ENCODE measurements at places on chromosomes 5 and 9.

DNA sequence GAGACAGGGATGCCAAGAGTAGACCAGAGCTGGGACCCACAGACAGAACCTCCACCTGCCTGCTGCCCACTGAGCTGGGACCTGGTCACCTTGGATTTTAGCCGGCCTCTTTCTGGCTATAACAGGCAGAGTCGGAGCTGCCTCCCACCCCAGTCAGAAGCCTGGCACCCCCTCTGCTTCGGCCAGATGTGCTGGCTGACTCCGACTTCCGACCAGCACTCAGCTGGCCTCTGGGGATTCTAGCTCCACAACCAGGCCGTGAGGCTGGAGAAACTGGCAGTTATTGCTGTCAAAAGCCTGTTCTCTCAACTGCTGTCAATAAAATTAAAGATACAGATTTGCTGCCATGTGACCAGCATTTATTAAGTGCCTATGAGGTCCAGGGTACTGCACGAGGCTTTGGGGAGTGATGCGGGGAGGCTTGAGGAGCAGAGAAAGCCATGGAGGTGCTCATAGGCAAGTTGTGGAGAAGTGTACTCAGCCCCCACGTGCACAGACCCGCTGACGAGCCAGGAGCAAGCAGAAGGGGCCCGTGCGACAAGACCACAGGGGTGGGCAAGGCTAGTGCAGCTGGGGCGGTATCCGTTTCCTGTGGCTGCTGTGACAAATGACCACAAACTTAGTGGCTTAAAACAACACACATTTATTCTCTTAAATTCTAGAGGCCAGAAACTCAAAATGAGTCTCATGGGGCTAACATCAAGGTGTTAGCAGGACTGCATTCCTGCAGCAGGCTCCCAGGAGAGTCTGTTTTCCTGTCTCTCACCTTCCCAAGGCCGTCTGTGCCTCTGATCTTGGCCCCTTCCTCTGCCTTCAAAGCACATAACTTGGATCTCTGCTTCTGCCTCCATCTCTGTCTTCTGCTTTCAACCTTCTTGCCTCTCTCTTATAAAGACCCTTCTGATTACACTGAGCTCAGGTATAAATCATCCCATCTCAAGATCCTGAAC lies 13.1 kb downstream of the GFI1B start:
- DNase-seq, result no peak

DNA sequence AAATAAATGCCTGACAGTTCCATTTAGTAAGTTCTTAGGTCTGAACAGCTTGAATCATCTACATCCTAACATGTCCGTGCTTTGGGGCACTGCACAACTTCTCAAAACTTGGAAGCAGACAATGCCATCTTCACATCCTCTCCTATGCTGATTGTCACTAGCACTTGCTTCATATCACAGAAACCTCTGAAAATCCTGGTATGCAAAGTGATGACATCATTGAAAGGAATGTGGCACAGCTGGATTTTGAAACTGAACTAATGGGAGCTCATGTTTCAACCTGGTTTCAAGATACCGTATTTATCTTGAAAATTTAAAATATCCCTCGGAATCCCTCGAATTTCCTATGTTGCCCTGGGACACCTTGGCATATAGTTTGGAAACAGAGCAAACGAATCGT lies 490.2 kb upstream of the DAP start:
- no peak for DNase-seq

DNA sequence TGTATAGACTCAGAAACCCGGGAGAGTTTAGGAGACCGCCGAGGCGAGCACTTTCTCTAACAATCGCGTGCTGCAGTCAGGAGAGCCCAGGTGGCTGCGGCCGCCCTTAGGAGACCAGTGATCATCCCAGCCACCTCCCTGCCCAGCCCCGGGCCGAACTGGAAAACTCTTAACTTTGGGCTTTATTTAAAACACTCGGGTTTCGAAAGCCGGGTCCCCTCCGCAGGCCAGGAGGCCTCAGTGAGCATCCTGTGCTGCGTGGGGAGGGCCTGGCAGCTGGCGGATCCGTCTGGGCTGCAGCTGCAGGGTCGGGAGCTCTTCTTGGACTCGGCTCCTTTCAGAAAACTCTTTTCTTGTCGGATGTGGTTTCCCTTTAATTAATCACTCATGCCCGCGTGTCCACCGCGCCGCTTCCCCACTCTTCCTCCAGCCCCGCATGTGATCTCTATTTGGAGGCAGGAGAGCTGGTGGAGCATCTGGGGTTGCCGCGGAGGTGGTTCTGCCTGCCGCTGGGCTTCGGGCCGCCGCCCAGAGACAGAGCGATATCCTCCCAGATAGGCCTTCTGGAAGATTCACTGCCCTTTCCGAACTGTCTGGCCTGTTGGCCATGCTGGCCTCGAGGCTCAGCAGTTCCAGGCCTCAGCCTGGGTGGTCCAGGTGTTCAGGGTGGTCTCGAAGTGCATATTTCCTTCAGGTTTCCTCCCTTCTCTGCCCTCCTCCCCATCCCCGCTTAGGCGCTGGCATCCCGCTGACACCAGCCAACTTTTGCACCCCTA lies 59.5 kb downstream of the TMEM174 start:
- DNase-seq, result no peak

- no peak for DNase-seq
These were observed 52.6 kb downstream of the MTX3 start for GRCh38 chr5:79938468-79938867.

- DNase-seq, result no peak
These were observed 23.1 kb downstream of the FSTL4 start for GRCh38 chr5:133589286-133589685.

GRCh38 chr9:135743546-135744332 lies 41.8 kb downstream of the KCNT1 start:
- DNase-seq, result no peak

DNA sequence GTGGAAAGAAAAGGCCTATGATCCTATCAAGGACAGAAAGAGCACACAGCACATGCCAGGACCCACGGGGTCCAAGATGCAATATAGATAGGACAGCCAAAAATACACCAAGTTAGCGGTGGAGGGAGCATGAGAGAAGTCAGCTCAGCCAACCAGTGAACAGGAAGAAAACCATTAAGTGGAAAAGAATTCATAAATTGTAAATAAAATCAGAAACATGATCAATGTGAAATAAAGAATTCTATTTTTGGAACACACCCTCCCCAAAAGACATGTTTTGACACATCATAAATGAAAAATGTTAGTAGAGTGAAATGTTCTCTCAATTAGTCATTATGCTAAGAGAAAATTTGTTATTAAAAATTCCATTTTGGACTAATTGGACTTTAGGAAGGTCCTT lies 35.6 kb downstream of the ATPSCKMT start:
- no peak for DNase-seq

DNA sequence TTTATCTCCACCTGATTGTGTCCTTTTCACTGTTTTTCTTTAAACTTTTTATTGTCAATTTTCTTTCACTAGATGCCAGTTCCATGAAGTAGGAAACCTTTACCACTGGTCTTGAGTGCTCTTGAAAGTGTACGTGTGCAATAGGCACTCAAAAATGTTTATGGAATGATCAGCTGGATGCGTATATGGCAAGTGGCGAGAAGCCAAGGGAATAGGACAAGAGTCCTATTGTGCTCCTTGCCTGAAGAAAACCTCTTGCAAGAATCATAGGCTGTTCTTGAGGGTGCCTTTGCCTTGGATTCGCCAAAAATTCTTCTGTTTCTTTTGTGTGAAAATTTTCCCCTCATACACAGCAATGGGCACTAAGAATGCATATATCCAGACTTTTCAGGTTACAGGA lies 97.7 kb downstream of the GHR start:
- no peak for DNase-seq

DNA sequence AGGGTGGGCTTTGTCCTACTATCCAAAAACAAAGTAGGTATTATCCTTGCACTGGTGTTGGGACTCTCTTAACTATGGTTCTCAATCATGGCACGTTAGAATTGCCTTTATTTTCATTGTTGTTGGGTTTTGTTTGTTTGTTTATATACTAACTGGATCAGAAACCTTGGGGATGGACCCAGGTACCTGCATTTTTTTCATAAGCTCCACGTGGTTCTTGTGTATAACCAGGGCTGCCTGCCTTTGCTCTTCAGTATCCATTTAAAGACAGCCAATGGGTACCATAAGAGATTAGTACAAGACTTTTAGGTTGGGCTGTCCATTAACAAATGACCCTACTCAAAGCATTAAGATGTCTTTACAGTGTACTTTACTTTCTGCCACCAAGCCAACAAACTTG lies 2.5 kb upstream of the SSBP2 start:
- DNase-seq, result no peak

GRCh38 chr9:89882930-89883361 lies 278.1 kb downstream of the GADD45G start:
- DNase-seq, result no peak

GRCh38 chr5:178310130-178310865 lies 77.7 kb upstream of the PHYKPL start:
- DNase-seq, result no peak

GRCh38 chr5:4124221-4124970 lies 528.8 kb downstream of the IRX1 start:
- no peak for DNase-seq

DNA sequence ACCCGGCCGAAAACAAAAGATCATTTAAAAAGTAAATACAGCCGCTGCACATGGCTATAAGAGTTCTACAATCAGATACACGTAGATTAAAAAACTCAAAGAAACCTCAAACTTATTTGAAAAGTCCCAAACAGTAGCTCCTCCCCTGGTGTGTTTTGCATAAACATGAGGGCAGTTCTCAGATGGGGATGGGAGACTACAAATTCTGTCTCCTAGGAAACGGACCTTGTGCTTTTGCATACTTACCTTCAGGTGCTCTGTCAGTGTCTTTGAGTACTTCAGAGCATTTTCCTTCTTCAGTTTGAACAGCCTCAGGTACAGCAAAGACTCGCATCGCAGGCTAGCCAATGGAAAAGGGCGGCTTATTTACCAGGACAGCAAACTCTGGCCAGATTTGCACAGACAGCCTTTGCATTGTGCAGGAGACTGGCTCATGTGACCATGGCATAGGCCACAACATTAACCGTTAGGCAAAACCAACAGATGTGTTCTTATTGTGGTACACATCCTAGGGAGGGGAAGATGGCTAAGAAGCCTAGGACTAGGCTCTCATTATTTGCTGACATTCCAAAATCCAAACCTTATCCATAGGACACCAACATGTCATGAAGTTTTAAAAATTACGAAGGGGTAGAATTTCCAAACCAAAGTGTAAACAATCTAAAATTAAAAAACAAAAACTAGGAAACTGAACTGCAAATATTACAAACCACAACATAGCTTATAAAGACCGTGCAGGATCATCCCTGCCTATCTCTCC lies 12.8 kb downstream of the LEAP2 start:
- DNase-seq, result no peak

DNA sequence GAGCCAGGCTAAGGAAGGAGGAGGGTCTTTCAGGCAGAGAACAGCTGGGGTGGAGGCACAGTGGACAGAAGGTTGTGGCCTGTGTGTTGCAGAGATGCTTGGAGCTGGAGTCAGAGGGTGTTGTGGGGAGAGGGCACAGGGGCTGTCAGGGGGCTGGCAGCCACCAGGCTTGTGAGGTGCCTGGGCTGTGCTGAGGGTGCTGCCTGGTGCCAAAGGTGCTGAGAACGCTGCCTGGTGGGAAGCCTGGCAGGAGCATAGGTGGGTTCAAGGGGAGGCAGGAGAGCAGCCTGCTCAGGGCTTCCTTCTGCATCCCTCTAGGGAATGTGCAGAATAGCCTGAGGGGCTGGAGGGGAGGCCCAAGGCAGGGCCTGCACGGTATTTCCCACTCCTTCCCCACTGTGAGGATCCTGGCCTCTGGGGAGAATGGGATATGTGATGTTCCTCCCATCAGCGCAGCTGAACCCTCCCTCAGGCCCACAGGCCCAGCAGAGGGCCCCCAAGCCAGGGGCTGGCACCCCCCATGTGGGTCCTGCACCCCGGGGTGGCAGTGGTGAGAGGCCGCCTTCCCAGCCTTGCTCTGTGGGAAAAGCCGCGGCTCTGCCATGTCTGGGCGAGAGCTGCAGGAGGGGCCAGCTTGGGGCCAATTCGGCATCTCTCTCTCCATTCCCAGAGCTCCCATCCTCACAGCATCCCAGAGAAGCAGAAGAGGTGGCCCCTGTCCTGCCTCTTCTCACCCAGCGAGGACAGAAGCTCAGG lies 76.3 kb downstream of the CACNA1B start:
- no peak for DNase-seq

- DNase-seq, result no peak
These were observed 58.1 kb downstream of the NNT start for GRCh38 chr5:43661102-43661501.

GRCh38 chr5:143557061-143557818 lies 153.8 kb upstream of the NR3C1 start:
- no peak for DNase-seq

- no peak for DNase-seq
These were observed 1.9 kb upstream of the SLC44A1 start for GRCh38 chr9:105242557-105242956.

- DNase-seq, result no peak
These were observed 588 bp upstream of the BRINP1 start for GRCh38 chr9:119369680-119370366.

DNA sequence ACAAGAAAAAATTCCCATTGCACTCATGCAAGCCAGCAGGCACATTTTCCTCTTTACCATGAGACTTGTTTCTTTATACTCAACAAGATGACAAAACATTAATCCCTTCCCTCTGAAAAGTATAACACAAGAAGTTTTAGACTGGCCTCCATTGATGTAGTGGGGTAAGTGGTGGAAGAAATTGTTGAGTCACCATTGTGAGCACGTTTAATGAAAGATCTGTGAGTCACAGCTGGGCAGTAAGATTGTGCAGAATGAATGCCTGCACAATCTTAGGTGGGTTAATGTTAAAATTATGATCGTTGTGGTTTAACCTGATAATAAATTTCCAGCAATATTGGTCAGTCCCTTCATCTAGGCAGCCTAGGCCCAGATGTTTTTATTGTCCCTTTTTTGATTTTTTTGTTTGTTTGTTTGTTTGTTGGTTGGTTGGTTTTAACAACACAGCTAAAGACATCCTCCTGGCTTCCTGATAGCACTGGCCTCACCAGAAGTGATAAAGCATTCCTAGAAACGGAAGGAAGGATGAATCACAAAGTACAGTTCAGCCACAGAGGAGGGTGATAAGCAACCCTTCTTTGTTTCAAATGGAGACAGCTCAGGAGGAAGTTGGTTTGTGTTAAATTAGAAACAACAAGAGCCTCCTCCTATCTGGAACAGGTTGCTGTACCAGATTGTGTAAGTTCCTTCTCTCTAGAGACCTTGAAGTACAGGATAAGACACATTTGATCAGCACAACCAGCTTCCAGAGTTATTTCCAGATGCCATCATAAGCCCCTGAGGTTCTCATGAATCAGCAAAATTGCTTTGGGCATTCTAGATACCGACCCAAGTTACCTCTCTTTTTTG lies 40.3 kb downstream of the SLC24A2 start:
- DNase-seq, result no peak

- no peak for DNase-seq
These were observed 18.4 kb upstream of the IL17B start for GRCh38 chr5:149397530-149397929.

DNA sequence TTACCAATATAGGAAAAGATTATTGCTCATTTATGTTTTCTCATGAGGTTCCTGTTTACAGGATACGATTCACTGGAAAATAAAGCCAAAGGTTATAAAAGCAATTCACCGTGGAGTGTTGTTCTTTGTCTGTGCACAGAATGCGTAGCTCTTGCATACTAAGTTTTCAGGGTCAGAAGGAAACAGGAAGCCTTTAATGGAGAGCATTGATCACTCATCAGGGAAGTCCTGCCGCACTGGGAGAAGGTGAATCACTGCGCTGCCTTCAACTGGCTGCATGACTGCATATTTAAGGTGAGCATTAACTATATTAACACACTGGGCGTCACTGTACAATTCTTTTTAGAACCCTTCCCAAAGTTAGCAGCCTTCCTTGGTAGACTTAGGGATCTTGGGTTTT lies 74.1 kb upstream of the SYK start:
- DNase-seq, result no peak

Data from effector memory CD4-positive, alpha-beta T cell (primary cell).